ENCODE measurements at places on chromosomes 13 and 19.
A peak's percentile ranks its signal among the peaks of the same experiment; 100 is the strongest.

- DNase-seq, result no peak
These were observed 185.7 kb downstream of the KATNAL1 start for GRCh38 chr13:30121666-30122065.

GRCh38 chr19:34778342-34778741 lies 5.3 kb upstream of the ZNF599 start:
- no peak for DNase-seq

DNA sequence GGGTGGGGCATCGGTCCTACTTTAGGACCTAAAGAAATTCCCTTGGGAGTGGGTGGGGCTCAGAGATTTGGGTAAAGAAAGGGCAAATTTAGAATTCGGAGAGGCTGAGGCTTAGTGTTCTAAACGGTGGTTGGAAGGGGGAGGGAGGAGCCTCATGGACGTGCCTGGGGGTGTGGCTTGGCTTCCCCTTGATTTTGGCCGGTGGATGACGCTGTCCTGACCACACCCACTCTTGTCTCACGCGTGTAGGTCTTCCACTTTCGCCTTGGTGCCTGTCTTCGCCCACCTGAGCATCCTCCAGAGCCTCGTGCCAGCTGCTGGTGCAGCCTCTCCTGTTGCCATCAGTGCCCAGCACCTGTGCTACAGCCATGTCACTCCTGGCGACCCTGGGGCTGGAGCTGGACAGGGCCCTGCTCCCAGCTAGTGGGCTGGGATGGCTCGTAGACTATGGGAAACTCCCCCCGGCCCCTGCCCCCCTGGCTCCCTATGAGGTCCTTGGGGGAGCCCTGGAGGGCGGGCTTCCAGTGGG lies 1.2 kb upstream of the NUP62 start:
- peak; percentile 78 for DNase-seq

DNA sequence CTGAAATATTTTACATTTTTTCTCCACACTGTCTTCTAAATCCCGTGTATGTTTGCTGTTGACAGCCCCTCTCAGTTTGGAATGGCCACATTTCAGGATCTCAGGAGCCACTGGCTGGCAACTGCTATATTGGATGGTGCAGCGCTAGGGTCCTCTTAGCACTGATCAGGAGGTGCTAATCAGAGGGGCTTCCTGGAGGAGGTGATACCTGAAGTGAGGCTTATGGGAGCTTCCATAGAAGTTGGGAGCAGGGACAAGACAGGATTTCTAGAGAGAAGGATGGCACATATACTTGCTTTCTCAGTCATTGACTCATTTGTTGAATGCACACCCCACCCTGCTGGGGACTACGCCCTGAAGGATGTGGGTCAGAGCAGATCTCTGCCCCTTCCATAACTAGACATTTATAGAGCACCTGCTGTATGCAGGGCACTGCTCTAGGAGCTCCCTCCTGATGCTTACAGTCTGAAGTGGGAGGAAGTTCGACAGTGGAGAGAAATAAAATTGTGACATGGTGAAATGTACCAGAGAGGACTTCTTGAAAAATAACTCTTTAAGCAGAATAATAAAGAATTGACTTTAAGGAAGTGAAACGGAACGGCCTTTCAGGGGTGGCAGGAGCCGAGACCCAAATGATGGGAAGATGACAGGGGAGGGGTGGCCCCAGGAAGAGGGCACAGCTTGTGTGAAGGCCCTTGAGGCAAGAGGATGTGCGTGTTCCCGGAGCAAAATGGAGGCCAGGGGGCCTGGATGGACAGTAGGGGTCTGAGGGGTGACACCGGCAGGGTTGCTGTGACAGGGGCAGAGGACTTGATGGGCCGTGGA lies 13.1 kb downstream of the AP2A1 start:
- DNase-seq, result no peak

DNA sequence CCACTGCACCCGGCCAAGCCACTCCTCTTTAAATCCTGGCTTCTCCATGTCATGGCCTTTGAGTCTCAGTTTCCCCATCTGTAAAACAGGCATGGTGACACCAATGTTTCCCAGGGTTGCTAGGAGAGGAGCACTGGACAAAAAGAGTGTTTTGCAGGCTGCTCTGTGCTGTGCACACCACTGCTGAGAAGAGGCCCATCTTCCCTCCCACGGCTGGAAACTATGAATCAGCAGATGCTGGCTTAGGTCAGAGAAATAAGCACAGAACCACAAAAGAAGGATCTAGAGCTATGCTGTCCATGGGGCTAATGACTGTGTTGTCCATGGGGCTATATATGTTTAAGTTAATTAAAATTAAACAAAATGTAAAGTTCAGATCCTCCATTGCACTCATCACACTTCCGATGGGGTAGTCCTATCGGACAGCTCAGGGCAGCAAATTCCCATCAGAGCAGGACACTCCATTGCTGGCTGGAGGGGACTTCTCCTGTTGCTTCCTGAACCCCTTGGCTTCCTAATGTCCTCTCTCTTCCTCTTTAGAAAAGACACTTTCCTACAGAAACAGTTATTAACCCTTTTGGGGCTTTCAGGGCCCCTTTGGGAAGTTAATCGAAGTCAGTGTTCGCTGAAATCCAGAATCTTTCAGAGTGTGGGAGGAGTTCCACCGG lies 37.1 kb downstream of the TSHZ3 start:
- DNase-seq, result no peak

DNA sequence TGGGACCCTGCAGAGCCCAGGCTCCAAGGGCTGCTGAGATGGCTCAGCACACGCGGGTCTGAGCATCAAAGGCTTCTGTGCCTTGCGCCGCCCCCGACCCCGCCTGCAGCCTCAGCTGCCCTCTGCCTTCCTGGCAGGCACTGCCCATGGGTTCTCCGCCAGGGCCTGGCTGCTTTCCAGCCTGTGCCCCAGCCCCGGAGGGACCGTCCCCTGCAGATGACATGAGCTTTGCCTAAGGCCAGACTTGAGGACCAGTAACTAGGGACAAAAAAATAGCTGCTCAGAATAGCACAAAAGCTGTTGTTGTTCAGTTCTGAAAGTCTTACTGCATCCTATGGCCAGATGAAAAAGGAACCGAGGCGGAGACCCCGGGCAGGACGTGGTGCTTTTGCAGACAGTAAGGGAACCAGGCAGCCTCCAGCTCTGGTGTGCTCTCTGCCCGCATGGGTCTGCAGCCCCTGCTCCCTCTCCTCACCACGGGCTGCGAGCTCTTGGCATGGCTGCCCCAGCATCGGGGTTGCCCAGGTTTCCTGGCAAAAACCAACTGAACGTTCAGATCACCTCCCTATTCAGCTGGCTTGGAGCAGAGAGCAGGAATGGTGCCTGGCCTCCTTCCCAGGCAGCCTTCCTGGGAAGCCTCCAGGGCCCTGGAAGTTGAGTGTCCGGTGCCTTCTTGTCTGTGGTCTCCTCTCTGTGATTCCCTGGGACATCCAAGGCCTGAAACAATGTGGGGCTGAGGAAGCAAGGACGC lies 12.5 kb upstream of the CFAP97D2 start:
- DNase-seq, result no peak

DNA sequence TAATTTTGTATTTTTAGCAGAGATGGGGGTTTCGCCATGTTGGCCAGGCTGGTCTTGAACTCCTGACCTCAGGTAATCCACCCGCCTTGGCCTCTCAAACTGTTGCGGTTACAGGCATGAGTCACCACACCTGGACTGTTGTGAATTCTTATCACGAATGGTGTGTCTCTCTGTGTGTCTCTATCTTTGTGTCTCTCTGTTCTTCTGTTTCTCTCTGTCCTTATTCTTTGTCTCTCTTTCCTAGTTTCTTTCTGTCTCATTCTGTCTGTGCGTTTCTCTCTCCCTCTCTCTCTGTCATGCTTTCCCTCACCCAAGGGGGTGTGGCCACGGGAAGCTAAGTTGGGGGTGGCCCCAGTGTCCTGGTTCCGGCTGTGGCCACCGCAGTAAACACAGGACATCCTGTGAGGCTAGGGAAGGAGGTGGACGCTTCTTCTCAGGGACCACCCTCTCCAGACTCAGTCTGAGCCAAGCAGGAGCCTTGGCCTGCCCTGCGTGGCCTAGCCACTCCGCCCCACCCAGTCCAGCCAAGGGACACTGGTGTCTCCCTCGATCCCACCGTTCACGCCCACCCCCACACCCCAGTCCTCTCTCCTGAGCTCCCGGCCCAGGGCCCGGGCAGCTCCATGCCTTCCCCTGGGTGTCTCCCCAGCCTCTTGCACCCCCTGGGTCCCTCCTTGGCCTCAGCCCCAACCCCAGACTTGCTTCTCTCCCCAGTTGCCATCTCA lies 3.9 kb upstream of the PRX start:
- no peak for DNase-seq

- DNase-seq, result no peak
These were observed 1.2 kb downstream of the C5AR1 start for GRCh38 chr19:47310819-47311218.

- no peak for DNase-seq
These were observed 2.2 kb upstream of the SPRYD7 start for GRCh38 chr13:49938314-49938713.

GRCh38 chr13:50162001-50162400 lies 146.8 kb downstream of the KCNRG start:
- DNase-seq, result no peak

DNA sequence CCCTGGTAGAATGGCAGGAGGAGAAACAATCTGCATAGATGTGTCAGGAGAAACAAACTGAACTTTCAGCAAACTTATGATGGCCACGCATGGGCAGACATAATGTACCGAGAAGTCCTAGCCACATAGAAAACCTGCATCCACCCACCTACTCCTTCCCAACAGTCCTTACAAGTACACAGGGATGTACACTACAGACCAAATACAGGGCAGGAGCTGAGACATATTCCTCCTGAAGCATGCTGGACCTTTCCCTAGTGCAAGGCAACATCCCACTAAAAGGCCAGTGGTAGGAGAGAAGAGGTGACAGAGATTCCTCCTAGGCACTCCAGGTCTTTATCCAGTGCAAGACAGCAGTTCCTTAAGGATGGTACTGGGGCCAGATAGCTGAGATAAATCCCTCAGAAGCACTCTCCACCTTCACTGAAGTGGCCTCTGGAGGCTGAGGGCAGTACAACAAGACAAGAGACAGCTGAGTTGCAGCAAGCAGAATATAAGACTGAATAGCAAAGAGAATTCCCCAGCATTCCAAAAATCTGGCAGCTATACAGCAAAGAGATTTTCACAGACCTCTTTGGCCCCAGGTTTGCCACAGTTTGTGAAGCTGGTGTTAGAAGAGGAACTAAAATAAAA lies 18.3 kb downstream of the VWA8 start:
- peak; percentile 6 for DNase-seq
